ENCODE measurements at places on chromosomes 11 and 22.

GRCh38 chr11:122173587-122173986, 57.6 kb upstream of the BLID start:
- DNase-seq, result no peak

DNA sequence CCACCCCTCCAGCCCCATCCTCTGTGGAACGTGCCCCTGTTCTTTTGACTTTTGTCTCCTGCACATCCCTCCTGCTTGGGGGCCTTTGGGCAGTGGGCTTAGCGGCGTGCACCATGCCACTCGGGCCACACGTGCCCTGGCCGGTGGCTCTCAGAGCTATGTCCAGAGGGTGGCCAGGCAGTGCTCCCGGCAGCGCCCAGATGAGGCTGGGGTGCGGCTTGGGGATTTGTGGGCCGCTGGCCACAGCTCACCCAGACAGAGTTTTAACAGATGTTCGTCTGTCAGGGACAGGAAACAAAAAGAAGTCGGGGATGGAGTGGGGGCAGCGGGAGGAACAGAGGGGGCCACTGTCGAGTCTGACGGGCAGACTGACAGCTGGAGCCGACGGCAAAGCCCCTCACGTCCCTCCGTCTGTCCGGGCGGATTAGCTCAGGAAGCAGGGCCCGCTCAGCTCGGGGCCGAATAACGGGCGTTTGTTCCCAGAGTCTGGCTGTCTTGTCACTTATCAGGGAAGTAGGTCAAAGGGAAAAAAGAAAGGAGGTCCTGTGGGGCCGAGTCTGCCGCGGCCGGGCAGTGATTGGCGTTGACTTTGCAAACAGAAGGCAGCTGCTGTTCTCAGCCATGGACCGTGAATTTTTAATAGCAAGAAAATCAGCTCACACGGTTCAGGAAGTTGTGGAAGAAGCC, 61.6 kb downstream of the LRP5 start:
- no peak for DNase-seq

DNA sequence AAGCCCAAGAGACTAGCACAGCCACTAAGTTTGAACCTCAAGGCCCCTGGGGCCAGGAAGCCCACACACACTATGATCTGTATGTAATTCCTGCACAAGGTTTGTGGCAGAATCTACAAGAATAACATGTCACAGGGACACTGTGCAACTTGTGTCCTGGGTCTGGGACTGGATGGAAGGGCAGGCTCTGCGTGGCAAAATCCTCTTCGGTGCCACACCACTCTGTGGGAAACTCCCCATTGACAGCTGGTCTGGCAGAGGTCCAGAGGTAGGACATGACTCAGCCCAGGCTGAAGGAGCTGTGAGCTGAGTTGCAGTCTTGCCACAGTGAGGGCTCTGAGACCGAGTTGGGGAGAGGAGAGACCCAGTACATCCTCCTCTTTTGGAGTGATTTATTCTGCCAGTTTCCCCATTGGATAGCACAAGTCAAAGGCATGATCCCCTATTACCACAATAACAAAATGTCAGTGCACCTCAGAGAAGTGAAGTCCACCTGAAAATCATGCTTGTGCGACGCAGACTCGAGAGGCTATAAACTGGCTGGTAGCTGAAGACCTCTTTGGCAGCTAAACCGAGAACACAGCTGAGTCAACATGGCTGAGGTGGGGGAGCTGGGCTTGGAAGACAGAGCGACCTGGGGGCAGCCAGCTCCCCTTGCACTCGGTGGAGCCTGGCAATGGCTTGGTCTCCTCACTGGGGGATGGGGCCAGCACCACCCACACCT, 23.3 kb upstream of the SERPIND1 start:
- no peak for DNase-seq

GRCh38 chr11:68977781-68978625, 2.8 kb downstream of the MRGPRD start:
- no peak for DNase-seq

- DNase-seq, result no peak
Measured at GRCh38 chr11:33059331-33060007, 20.1 kb downstream of the TCP11L1 start.

- no peak for DNase-seq
Measured at GRCh38 chr22:44287121-44287693, 25.5 kb downstream of the SHISAL1 start.

DNA sequence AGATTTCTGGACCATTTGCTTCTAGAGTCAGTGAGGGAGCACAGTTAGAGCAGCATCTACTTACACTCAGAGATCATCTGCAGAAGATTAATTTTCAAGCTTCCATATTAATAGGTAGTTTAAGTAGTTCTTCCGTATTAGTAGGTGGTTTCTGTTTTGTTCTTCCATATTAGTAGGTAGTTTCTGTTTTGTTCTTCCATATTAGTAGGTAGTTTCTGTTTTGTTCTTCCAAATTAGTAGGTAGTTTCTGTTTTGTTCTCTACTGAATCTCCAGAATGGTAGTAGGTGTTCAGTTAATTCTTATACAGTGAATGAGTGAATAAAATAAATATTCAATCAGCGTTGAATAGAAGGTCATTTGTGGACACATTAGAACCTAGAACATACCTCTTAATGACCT, 175.7 kb downstream of the TMEM135 start:
- DNase-seq, result no peak

All from stimulated activated CD8-positive, alpha-beta memory T cell treated with anti-CD3 and anti-CD28 coated beads, Interleukin-15, amount 100 ng/mL, for 4 hours (primary cell).